Small intestine (tissue), 16 donors: ENCODE measurements at places on chromosomes 7 and 10.

DNA sequence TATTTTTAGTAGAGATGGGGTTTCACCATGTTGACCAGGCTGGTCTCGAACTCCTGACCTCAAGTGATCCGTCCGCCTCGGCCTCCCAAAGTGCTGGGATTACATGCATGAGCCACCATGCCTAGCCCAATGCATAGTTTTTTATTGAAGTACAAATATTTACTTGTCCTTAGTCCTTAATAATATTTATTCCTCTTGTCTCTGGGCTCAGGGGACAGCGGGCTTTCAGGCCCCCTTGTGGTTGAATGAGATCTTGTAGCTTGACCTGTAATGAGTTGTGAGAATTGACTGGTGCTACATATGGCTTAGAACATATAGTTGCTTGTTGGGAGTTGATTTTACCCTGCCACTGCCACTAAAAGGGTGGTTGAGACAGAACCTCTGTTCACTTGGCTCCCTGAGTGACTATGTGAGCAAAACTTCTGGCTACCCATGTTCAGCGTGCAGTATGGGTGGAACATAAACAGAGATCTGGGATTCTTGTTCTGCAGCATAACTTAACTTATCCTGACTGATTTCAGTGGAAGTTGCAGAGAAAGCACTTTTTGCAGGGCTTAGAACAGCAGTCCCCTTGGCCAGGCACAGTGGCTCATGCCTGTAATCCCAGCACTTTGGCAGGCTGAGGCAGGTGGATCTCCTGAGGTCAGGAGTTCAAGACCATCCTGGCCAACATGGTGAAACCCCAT, 14.9 kb downstream of the CCL26 start:
- DNase-seq, result peak; percentile 51

DNA sequence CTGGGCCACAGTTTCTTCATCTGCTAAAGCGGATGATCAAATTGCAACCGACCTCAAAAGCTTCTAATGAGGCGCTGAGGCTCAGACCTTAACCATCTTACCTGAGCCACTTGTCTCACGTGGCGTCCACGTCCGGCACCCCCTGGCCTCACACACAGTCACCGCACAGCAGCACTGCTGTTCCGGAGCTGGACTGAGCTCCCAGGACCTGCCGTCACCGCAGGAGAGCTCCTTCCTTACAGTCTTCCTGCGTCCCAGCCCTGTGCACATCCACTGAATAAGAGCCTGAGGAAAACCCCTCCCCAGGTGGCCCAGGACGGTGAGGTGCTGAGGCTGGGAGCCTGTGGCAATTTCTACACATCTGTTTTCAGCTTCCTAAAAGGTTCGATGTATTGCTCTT, 35.7 kb downstream of the TNS3 start:
- no peak for DNase-seq

- no peak for DNase-seq
Observed at GRCh38 chr10:68435803-68436202, 28.7 kb upstream of the RUFY2 start.

GRCh38 chr10:373015-373414, 237.8 kb downstream of the ZMYND11 start:
- DNase-seq, result no peak

- DNase-seq, result no peak
Observed at GRCh38 chr7:129317450-129317849, 92.6 kb downstream of the AHCYL2 start.

- no peak for DNase-seq
Observed at GRCh38 chr10:131000743-131001142, 310.8 kb downstream of the TCERG1L start.

DNA sequence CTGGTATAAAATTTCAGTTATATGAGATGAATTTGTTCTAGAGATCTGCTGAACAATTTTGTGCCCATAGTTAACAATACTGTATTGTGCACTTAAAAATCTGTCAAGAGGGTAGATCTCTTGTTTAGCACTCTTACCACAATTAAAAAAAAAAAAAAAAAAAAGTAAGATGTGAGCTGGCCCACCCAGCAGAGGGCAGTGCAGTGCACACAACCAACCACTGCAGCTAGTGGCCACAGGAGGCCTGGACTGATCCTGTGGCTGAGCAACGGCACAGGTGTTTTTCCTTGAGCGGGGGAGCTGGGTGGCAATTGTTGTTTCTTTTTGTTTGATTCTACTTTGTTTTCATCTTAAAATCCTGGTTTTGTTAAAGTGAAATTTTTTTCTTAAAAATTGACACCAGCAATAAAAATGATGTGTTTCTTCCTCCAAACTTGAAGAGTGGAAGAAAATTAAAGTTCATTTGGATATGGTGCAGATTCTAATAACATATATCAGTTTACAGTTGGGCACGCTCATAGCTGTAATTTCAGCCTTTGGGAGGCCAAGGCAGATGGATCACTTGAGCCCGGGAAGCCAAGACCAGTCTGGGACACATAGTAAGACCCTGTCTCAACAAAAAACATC, 171.1 kb upstream of the TBX20 start:
- peak; percentile 54 for DNase-seq

DNA sequence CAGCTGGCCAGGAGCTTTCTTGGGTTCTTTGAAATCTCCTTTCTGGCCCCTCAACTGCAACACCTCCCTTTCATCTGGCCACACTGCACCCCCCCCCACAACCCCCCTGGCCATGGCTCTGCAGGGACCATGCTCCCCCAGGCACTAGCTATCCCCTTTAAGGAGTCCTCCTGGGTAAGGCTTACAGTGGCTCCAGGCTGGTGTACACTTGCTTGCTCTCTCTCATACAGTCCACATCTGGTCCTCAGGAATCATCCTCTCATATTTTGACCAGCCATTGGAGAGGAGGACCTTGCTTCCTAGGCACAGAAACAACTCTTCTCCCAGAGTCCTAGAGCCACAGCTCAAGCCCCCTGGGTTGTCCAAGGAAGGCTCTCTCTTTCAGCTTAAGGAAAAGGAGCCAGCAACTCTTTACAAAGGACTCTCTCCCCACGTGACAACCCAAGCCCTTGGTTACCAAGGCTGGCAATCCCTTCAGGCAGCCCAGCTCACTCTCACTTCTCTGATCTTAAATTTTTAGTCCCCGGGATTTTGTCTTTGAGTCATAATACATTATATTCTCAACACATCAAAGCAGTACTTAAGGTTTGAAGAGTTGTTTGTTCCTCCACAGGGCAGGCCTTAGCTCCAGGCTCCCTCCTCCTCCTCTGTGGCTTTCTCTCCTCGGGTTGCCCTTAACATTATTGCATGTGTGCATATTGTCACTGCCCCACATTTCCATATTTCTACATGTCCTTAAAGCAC, 9.9 kb downstream of the GARIN1A start:
- no peak for DNase-seq

DNA sequence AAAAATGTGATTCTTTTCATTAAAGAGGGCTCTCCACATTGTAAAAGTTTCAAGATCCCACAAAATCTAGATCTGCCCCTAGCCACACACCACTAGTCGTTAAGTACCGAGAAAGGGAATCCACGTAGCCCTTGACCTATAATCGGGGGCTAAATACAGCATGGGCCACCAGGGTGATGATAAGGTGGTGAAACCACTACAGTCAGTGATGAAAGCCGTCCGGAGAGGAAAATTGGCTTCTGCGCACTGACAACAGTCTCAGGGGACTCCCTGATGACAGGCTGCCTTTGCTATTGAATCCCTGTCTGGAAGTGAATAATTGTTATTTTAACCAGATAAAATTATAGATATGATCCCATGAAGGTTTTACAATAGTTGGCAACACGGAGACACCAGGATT, 4.6 kb downstream of the TECTB start:
- no peak for DNase-seq
